ENCODE measurements at places on chromosomes 13 and 19. TPM values are rescaled to one million over a fixed set of nuclear protein-coding genes. Genes with fewer than 3 reads are reported as not detected.

The WTIP gene
- polyA plus RNA-seq, result 0.59 TPM

DNA sequence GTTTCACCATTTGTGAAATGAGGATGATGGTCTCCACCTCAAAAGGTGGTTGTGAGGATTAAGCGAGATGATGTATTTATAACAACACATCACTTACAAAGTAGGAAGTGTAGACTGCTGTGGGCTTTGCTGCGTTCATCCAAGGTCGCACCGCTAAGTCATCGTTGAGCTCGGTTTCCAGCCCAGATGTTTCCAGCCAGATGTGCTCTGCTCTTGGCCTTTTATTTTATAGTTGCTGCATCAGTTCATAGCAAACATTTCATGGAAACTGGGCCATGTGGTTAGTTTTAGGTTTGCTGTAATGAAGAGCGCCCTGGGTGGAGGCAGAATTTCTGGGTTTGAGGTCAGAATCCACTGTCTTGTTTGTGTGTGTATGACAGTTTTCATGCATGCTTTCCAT lies 76.5 kb upstream of the RNF113B start:
- no peak for DNase-seq

DNA sequence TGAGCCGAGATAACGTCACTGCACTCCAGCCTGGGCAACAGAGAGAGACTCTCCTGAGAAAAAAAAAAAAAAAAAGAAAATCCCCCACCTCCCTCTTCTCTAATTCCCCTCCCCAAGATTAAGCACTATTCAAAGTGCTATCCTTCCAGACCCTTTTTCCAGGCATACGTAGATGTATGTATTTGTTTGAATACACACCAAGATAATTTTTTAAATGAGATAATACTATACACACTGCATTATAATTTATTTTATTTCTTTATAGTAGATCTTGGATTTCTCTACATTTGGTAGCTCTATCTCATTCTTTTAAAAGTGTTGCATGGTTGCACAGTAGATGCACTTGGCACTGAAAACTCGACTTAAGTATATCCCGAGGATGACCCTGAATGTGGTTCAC lies 32.5 kb downstream of the CAB39L start:
- DNase-seq, result no peak

GRCh38 chr19:35666251-35666913 lies at the start of gene UPK1A:
Gene UPK1A, plus strand, starts transcription at chr19:35666517. Its CDS starts 296 bp downstream, at chr19:35666813.
- DNase-seq, result no peak
